ENCODE measurements at places on chromosomes 7 and 10. TPM values are rescaled to one million over a fixed set of nuclear protein-coding genes. Genes with fewer than 3 reads are reported as not detected.

Gene GNB2
- 96.3 TPM for total RNA-seq

Gene CACNB2
- total RNA-seq: 0.13 TPM

Gene SLC16A9
- 0.87 TPM for total RNA-seq

Gene IFIT5
- total RNA-seq: 12.3 TPM

Gene CCDC71L
- total RNA-seq: 35.3 TPM

Gene CLDN4
- total RNA-seq: 6.8 TPM

Gene PTEN
- total RNA-seq: 56.9 TPM
